Vagina (tissue), 2 donors: ENCODE measurements at places on chromosomes 12 and 14. TPM values are rescaled to one million over a fixed set of nuclear protein-coding genes. Genes with fewer than 3 reads are reported as not detected.

DNA sequence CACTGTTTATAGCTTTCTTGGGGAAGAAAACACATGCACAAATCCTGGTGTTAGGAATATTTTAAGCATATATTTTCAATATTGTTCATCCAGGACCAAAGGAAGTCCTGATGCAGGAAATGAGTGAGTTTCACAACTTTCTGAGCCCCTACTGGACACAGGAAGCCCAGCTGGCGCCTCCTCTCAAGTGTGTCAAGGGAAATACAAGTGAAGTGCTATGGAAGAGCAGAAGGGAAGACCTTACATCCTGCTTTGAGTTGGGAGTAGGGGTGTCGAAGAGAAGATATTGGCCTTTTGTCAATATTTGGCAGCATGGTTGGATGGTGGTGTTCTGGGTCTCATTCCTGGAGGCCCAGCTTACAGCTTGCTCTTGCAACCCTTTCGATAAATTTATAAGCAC lies 66.1 kb upstream of the ZDHHC17 start:
- no peak for DNase-seq

Gene SMARCC2
- total RNA-seq: 95.3 TPM

DNA sequence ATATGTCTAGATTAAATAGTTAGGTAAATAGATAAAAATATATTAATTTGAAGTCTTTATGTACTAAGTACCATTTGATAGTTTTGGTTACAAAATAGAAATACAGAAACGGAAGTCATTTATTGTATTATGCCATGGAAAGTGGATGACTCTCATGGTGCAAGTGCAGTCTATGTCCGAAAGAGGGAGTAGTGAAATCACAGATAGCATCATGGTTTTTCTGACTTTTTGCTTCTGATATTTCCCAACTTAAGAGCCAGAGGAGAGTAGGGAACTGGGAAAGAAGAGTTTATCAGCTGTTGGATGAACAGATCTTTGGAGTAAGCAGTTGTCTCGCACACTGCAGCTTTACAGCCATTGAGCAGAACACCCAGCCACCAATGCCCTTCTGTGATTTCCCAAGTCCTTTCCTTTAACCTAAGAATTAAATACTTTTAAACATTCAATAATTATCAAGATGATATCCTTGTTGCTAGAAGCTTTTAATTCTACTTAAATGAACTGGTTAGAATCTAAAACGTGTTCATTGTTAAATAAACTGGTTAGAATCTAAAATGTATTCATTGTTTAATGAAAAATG lies 18.4 kb upstream of the SRGAP1 start:
- no peak for DNase-seq

DNA sequence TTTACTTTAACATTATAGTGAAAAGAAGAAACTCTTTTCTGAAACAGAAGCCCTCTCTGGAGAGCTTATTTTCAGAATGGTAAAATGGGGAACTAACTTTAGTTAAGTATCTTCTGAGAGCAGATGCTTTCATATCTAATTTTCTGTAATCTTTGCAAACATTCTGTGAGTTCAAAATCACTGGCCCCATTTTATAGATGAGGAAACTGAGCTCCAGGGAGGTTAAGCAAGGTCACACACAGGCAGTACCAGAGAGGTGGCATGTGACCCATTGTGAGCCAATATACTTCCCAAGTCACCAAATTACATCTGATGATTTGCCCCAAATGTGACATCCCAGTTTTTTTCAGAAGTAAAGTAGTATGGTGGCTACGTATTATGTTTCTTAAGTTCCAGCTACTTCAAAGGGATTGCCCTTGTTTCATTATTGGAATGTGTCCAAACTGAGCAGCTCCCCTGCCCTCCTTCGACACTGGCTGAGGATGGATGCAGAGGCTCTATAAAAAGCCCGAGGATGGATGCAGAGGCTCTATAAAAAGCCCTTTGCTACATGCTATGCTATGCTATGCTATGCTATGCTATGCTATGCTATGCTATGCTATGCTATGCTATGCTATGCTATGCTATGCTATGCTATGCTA lies 36.2 kb upstream of the NUDT4 start:
- DNase-seq: no peak

Gene WNT5B
- total RNA-seq: 7.6 TPM

- no peak for DNase-seq
Observed at GRCh38 chr12:10027311-10027710, 3.2 kb upstream of the CLEC9A start.

- DNase-seq: no peak
Observed at GRCh38 chr12:106378788-106379187, 21.2 kb downstream of the POLR3B start.

Gene NXPH4
- 3.2 TPM for total RNA-seq

Gene EML1
- 32.7 TPM for total RNA-seq
